ENCODE measurements at places on chromosomes 11 and 22. TPM values are rescaled to one million over a fixed set of nuclear protein-coding genes. Genes with fewer than 3 reads are reported as not detected.

DNA sequence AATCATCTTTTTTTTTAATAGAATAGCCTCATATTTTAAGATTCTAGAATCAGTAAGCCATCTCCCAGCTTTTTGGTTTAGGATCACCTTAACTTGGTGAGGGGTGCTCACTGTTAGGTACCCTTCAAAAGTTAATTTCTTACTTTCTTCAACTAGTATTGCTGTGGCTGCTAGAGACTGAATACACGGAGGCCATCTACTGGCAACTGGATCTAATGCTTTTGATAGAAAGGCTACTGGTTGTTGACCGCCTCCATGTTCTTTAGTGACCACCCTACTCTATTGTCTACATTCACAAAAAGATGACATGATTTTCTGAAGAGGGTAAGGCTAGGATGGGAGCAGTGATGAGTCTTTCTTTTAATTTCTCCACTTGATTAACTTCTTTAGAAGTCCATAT, 16.7 kb upstream of the ALDH3B2 start:
- DNase-seq, result no peak
- no peak overlapping the region for H3K27ac ChIP-seq
- H3K4me1 ChIP-seq, result peaks cover 1% of the 10 kb centered on the region
- H3K4me3 ChIP-seq, result no peak overlapping the region
- H3K36me3 ChIP-seq, result no peaks in the 10 kb centered on the region

DNA sequence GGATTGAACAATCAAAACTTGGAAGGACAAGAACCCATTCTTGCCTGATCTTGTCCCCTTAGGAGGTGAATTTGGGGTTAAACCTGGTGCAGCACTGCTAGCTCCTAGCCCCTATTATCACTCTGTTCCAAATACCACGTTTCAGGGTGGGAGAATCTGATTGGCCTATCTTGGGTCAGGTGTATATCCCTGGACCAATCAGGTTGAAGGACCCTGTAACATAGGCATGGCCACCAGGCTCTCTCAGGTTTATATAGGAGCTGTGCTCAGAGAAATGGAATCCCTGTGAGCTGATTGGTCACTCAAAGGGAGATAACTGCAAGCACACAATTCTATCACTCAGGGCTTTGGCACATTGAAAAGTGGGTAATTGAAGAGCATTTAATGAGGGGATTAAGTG, 26.6 kb upstream of the AMPD3 start:
- no peak overlapping the region for H3K4me3 ChIP-seq
- H3K27me3 ChIP-seq, result peaks cover 43% of the 10 kb centered on the region
- H3K27ac ChIP-seq, result no peak overlapping the region

GRCh38 chr22:40325315-40325714, 21.0 kb upstream of the ADSL start:
- no peaks in the 10 kb centered on the region for H3K27me3 ChIP-seq
- DNase-seq, result peak; percentile 80
- H3K4me1 ChIP-seq, result peaks cover 66% of the 10 kb centered on the region

GRCh38 chr11:107951155-107951554, 22.9 kb downstream of the RAB39A start:
- no peak for DNase-seq
- no peaks in the 10 kb centered on the region for H3K36me3 ChIP-seq
- H3K27me3 ChIP-seq, result no peaks in the 10 kb centered on the region
- no peak overlapping the region for H3K4me3 ChIP-seq
- no peak overlapping the region for H3K27ac ChIP-seq

GRCh38 chr22:21916309-21916918, 36.2 kb downstream of the PPM1F start:
- no peaks in the 10 kb centered on the region for H3K4me1 ChIP-seq
- H3K36me3 ChIP-seq, result no peaks in the 10 kb centered on the region
- no peak overlapping the region for H3K27ac ChIP-seq
- DNase-seq, result no peak
- H3K27me3 ChIP-seq, result no peaks in the 10 kb centered on the region

- no peak overlapping the region for H3K4me3 ChIP-seq
- peaks cover 9% of the 10 kb centered on the region for H3K27me3 ChIP-seq
- DNase-seq, result peak; percentile 14
These were observed 16.0 kb downstream of the CALCA start for GRCh38 chr11:14956111-14956510.

GRCh38 chr11:36441610-36442208, 68.4 kb downstream of the TRAF6 start:
- H3K36me3 ChIP-seq, result peaks cover 71% of the 10 kb centered on the region
- peaks cover 4% of the 10 kb centered on the region for H3K27me3 ChIP-seq
- H3K4me1 ChIP-seq, result peaks cover 18% of the 10 kb centered on the region
- H3K27ac ChIP-seq, result no peak overlapping the region
- DNase-seq, result no peak

DNA sequence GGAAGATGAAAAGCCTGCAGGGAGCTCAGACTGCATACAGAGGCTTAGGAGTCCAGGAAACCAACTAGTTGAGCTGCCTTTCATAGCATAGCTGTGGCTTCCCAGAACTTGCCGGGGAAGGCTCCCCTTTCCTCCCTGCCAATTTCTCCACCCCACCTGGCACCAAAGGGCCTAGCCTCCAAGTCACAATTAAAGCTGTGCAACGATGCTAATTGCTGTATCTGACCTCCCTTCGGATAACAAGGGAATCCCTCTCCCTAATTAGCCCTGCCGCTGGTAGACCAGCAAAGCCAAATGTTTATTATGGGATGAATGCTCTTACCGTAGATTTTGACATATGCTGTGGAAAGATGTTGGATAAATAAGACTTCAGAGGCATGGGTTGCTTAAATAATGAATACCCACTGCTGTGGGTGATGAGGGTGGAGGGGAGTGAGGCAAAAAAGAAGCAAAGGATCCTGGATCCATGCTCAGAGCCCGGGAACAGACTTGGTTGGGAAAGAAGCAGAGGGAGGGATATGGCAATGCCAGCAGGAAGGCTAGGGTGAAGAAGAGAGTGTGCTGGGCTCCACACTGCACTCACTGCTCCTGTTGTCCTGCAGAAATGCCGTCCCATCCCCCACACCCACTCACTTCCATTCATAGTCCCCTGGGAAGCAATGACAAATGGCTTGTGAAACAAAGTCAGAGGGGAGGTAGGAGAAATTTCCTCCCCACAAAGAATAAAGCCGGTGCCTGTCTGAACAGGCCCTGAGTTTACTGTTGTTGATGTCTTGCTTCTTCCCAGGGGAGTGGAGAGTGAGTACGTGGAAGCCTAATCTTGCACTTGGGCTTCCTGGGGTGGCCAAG, 608.1 kb upstream of the CADM1 start:
- H3K4me1 ChIP-seq, result no peaks in the 10 kb centered on the region
- no peak for DNase-seq
- no peaks in the 10 kb centered on the region for H3K36me3 ChIP-seq
- H3K4me3 ChIP-seq, result no peak overlapping the region
- H3K27me3 ChIP-seq, result no peaks in the 10 kb centered on the region
- no peak overlapping the region for H3K27ac ChIP-seq

DNA sequence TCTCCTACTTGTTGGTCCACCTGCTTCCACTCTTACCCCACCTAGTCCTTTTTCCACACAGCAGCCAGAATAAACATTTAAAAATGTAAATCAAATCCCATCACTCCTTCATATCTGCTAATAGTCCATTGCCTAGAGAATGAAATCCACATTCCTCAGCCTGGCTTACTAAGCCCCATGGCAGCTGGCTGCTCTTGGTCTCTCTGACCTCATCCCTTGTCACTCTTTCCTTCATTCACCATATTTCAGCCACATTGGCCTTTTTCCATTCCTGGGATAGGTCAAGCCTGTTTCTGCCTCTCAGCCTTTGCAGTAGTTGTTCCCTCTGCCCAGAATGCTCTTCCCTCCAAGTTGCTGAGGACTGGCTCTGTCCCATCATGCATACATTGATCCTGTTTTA, 512.8 kb downstream of the INSC start:
- H3K4me1 ChIP-seq, result no peaks in the 10 kb centered on the region
- no peak for DNase-seq
- H3K4me3 ChIP-seq, result no peak overlapping the region
- H3K27me3 ChIP-seq, result no peaks in the 10 kb centered on the region
- H3K27ac ChIP-seq, result no peak overlapping the region
- H3K36me3 ChIP-seq, result no peaks in the 10 kb centered on the region

GRCh38 chr11:103420593-103420992, 311.4 kb downstream of the DYNC2H1 start:
- DNase-seq, result no peak
- H3K36me3 ChIP-seq, result no peaks in the 10 kb centered on the region
- H3K4me1 ChIP-seq, result no peaks in the 10 kb centered on the region
- H3K4me3 ChIP-seq, result no peak overlapping the region
- H3K27ac ChIP-seq, result no peak overlapping the region
- no peaks in the 10 kb centered on the region for H3K27me3 ChIP-seq

- no peaks in the 10 kb centered on the region for H3K4me1 ChIP-seq
- H3K4me3 ChIP-seq, result no peak overlapping the region
These were observed 16.4 kb upstream of the CSRP3 start for GRCh38 chr11:19218216-19218615.

- DNase-seq, result no peak
- peaks cover 14% of the 10 kb centered on the region for H3K27me3 ChIP-seq
- H3K4me1 ChIP-seq, result no peaks in the 10 kb centered on the region
- H3K4me3 ChIP-seq, result no peak overlapping the region
- H3K27ac ChIP-seq, result no peak overlapping the region
These were observed 57.6 kb downstream of the KREMEN1 start for GRCh38 chr22:29130476-29130875.

GRCh38 chr11:95652002-95652472, 137.5 kb downstream of the FAM76B start:
- H3K4me1 ChIP-seq, result peaks cover 2% of the 10 kb centered on the region
- no peaks in the 10 kb centered on the region for H3K27me3 ChIP-seq
- H3K27ac ChIP-seq, result no peak overlapping the region
- no peaks in the 10 kb centered on the region for H3K36me3 ChIP-seq
- DNase-seq, result no peak
- no peak overlapping the region for H3K4me3 ChIP-seq

- H3K4me3 ChIP-seq, result peak overlapping the region; percentile 71
- H3K36me3 ChIP-seq, result no peaks in the 10 kb centered on the region
- peak; percentile 98 for DNase-seq
- no peaks in the 10 kb centered on the region for H3K27me3 ChIP-seq
These were observed 26.4 kb downstream of the TXN2 start for GRCh38 chr22:36454916-36455570.

- H3K36me3 ChIP-seq, result no peaks in the 10 kb centered on the region
- no peak overlapping the region for H3K4me3 ChIP-seq
- no peaks in the 10 kb centered on the region for H3K27me3 ChIP-seq
- H3K27ac ChIP-seq, result no peak overlapping the region
- no peak for DNase-seq
These were observed 910.4 kb downstream of the METTL15 start for GRCh38 chr11:29018631-29019030.

DNA sequence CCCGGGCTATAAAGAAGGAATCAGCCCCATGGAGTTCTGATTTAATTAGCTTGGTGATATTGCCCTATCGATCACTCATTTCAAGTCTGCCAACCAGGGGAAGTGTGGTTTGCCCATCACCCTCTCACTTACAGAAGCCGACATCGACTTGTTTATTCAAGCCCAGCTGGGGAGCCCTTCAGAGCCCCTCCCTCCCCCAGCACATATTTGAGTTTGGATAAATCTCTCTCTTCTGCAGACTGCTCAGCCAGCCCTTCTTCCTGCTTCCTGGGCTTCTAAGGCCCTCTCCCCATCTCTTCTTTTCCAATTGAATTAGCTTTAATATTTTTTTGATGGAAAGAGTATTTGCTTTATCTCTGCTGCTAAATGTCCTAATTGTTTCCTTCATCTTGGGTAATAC, 299.0 kb downstream of the MIAT start:
- DNase-seq, result no peak
- H3K36me3 ChIP-seq, result no peaks in the 10 kb centered on the region
- H3K4me3 ChIP-seq, result no peak overlapping the region
- no peaks in the 10 kb centered on the region for H3K4me1 ChIP-seq

DNA sequence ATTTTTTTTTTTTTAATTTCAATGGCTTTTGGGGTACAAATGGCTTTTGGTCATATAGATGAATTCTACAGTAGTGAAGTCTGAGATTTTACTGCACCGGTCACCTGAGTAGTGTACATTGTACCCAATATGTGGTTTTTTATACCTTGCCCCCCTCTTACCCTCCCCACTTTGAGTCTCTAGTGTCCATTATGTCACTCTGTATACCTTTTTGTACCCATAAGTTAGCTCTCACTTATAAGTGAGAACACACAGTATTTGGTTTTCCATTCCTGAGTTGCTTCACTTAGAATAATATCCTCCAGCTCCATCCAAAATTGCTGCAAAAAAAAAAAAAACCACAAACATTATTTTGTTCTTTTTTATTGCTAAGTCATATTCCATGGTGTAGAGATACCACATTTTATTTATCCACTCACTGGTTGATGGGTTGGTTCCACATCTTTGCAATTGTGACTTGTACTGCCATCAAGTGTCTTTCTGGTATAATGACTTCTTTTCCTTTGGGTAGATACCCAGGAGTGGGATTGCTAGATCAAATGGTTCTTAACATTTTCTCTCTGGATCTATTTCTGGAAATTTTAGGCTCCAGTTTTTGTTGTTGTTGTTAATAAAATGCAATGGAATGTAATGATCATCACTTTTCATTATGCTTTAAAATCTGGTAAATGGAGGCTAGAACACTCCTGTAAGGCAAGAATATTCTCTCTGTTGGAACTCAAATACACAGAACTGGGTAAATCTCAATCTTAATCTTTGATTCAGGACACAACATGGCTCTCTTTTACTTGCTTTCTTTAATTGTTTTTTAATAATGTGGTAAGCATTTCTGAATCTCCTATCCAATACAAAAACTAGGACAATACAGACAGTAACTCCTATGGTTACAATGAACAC, 10.3 kb downstream of the NEAT1 start:
- H3K36me3 ChIP-seq, result peaks cover 57% of the 10 kb centered on the region
- peaks cover 79% of the 10 kb centered on the region for H3K4me1 ChIP-seq
- H3K27ac ChIP-seq, result peak overlapping the region; percentile 76
- peak overlapping the region; percentile 54 for H3K4me3 ChIP-seq

DNA sequence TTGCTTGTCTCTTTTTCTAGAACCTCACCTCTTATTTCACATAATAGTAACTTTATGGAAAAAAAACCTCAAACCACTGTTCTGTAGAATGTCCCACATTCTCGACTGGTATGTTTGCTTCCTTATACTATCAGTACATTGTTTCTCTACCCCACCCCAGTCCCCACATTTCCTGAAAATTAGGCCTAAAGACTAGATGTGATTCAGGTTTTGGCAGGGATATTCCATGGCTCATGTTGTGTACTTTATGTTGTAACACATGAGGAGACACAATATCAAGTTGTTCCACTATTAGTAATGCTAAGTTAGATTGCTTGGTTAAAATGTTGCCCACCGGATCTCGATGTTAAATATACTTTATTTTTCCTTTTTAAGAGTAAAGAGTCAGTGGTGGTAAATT, 34.7 kb downstream of the DDIAS start:
- no peak for DNase-seq
- no peak overlapping the region for H3K27ac ChIP-seq
- H3K4me3 ChIP-seq, result no peak overlapping the region
- H3K27me3 ChIP-seq, result no peaks in the 10 kb centered on the region
- H3K4me1 ChIP-seq, result peaks cover 7% of the 10 kb centered on the region

- DNase-seq, result no peak
- H3K27me3 ChIP-seq, result no peaks in the 10 kb centered on the region
- peaks cover 70% of the 10 kb centered on the region for H3K4me1 ChIP-seq
- H3K27ac ChIP-seq, result peak overlapping the region; percentile 12
- H3K4me3 ChIP-seq, result peak overlapping the region; percentile 16
These were observed 5.9 kb downstream of the ARRB1 start for GRCh38 chr11:75345455-75346160.

Gene MS4A4A
- not detected for total RNA-seq

Gene TTLL1
- total RNA-seq, result 2.6 TPM

Gene SLC37A2
- 0.07 TPM for total RNA-seq

Gene PDGFB
- 2.3 TPM for total RNA-seq

Gene C11orf52
- total RNA-seq, result not detected

Gene TNNT3
- 1.2 TPM for total RNA-seq

Gene NRXN2
- not detected for total RNA-seq

Gene TMEM191B
- not detected for total RNA-seq

Gene C11orf97
- not detected for total RNA-seq

Gene CASP5
- not detected for total RNA-seq

Gene CYP2D6
- 3.8 TPM for total RNA-seq
